ENCODE measurements at places on chromosomes 11 and 22. TPM values are rescaled to one million over a fixed set of nuclear protein-coding genes. Genes with fewer than 3 reads are reported as not detected.

Gene OSBPL5
- total RNA-seq = 28.4 TPM

DNA sequence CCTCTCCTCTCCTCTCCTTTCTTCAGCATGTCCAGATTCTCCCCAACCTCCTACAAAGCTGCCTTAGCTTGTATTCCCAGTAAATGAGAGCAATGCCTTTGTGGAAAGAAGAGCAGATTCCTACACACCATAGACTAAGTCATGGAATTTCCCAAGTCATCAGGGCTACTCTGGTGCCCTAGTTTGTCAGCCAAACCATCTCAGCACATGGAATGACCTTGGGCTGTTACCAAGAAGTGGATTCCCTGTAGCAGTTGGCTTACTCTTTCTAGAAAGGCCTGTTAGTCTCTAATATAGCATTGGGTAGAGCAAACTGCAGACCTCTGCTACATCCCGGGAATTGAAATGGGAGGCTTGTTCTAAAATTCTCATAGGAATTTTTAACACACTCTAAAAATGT, 108.9 kb upstream of the OLFML1 start:
- no peak for DNase-seq
- no peak overlapping the region for H3K4me3 ChIP-seq
- H3K36me3 ChIP-seq = no peaks in the 10 kb centered on the region

GRCh38 chr11:71940561-71941219, 11.8 kb downstream of the RNF121 start:
- H3K27me3 ChIP-seq = no peaks in the 10 kb centered on the region
- no peak overlapping the region for H3K4me3 ChIP-seq
- H3K27ac ChIP-seq = no peak overlapping the region

DNA sequence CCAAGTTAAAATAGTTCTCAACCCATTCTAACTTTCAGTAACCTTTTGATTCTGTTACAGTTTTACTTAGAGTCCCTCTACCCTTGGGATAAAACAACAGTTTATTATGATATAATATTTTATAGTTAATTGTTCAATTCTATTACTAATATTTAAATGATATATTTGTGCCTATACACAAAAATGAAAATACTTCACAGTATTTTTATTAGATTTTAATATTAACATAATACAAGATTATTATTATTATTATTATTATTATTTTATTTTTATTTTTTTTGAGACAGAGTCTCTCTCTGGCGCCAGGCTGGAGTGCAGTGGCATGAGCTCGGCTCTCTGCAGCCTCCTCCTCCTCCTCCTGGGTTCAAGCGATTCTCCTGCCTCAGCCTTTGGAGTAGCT, 416.7 kb downstream of the NTM start:
- H3K27me3 ChIP-seq = peaks cover 86% of the 10 kb centered on the region
- no peak overlapping the region for H3K4me3 ChIP-seq
- no peak overlapping the region for H3K27ac ChIP-seq
- no peaks in the 10 kb centered on the region for H3K4me1 ChIP-seq

GRCh38 chr11:78338138-78338537, 79.5 kb downstream of the GAB2 start:
- no peak for DNase-seq
- H3K4me1 ChIP-seq = peaks cover 4% of the 10 kb centered on the region
- H3K27me3 ChIP-seq = no peaks in the 10 kb centered on the region
- H3K4me3 ChIP-seq = no peak overlapping the region

GRCh38 chr11:17145972-17146371, 61.8 kb downstream of the PIK3C2A start:
- no peak for DNase-seq
- H3K27ac ChIP-seq = no peak overlapping the region
- H3K4me3 ChIP-seq = no peak overlapping the region
- no peaks in the 10 kb centered on the region for H3K36me3 ChIP-seq

DNA sequence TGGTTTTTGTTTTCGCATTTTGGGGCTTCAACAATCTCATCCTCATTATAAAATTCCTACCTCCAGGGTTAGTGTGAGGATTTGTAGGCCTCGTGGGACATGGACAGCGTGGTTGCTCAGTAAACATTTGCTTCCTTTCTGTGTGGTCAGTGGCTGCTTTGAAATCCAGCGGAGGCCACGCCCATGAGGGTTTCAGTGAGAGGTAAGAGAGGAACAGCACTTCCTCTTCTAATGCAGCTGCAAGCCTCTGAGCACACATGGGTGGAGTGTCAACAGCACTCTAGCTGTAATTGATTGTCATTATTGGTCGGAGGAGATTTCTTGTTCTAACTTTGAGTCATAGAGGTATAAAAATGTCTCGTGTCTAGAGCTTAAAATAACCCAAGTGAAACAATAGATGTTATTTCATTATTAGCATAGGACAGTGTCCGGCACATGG, 6.0 kb upstream of the ARHGAP42 start:
- DNase-seq = no peak
- H3K4me3 ChIP-seq = no peak overlapping the region
- no peaks in the 10 kb centered on the region for H3K27me3 ChIP-seq
- no peaks in the 10 kb centered on the region for H3K36me3 ChIP-seq
